ENCODE measurements at places on chromosomes 2 and 18.

DNA sequence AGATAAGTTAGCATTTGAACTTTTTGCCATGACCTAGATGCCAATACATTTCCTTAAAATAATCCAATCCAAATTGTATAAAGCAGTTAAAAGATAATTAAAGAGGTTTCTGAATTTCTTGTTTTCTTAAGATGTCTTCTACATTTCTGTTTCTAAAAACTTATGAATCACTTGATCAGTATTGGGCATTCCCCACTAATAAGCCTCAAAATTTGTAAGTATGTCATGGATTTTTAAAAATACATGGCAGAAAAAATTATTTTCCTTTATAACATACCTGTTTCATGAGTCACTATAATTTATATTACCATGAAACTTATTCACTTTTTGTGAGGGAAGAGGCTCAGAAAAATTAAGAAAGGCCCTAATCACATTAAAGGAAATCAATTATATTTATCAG, 90.3 kb upstream of the TFPI start:
- no peak for DNase-seq

- peak; percentile 83 for DNase-seq
Measured at GRCh38 chr2:207254591-207255464, 89.1 kb upstream of the KLF7 start.

DNA sequence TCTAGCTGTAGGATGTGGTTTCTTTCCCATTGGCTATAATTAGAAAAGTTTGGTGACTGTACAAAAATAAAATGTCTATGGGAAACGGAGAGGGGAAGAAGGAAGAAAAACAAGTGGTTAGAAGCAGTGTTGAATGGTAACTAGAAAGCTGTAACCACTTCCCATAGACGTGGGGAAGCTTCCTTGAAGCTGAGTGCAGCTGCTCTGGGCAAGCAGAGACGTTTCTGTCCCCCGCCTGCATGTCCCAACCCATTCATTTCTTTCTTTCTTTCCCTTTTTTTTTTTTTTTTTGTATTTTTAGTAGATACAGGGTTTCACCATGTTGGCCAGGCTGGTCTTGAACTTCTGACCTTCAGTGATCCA, 367.8 kb upstream of the HS6ST1 start:
- no peak for DNase-seq

DNA sequence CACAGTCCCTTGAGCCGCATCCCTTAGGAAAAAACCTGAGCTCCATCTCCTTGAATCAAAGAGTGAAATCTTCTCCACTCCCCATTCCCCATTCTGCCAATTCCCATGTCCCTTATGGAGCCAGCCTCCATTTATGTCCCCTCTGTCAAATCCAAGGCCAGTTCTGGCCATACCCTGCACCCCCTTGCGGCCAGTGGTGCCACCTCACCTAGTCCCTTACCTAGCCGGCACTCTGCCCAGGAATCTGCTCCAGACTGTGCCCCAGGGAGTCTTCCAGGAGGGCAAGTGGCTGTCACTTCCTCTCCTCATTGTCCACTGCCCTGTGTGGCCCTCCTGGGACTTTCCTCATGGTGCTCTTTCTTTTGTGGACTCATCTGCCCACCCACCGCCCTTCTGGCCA, 195.4 kb upstream of the RMP24 start:
- DNase-seq, result no peak

Data from fibroblast of mammary gland (primary cell).